ENCODE measurements at places on chromosomes 5 and 9.

- no peak for DNase-seq
These were observed 8.0 kb downstream of the GAS1 start for GRCh38 chr9:86939321-86939720.

GRCh38 chr5:75337366-75338021, 474 bp downstream of the HMGCR start:
- no peak for DNase-seq

DNA sequence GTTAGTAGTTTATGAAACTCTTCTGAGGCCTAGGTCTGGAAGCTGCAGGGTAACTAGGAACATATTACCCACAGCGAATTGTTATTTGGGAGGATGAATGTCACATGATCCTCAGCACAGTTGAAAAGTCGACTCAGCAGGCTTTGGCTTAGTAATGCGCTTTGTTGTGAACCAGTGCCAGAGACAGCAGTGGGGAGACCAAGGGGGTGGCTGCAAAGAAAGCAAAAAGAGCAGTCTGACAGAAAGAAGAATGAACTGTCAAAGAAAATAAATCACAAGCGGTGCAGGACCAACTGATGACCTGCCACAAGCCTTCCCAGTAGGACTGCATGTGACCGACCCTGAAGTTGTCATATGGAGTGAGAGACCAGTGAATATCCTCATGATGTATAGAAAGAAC, 170.0 kb downstream of the CCDC171 start:
- no peak for DNase-seq

GRCh38 chr5:80736730-80737129, 81.9 kb upstream of the DHFR start:
- DNase-seq = no peak

DNA sequence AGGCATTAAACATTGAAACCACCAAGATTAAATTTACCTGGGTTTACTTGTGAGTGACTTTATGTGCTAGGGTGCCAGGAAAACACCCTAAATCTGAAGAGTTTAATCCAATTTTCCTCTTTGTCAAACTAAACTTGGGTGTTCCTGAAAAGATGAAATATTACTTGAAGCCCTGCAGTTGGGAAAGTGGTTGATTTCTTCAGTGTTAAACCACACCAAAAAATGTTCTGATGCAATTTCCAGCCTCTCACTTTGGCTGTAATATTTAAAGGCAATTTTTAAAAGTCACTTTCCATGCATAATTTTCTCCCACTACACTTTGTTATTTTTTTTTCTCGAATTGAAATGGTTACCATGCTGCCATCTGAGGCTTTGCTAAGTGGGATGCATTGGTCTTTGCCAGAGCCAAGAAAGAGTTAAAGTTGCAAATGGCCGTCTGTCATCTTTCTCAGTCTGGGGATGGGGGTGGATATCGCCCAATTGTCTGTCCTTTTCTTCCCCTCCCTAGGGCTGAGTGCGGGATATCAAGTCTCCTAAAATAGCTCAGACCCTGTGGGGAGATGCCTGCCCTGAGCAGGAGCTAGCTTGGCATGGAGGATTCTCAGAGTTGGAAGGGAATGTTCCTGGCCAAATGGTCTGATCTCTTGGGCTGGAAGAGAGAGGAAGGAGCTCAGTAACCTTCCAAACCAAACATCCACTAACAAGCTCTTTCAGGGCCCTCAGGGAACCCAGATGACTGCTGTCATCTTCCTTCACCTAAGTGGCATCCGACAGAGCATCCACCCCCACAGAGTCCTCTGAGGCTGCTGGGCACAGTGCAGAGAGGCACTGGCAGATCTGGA, 13.6 kb upstream of the SHB start:
- DNase-seq = no peak

DNA sequence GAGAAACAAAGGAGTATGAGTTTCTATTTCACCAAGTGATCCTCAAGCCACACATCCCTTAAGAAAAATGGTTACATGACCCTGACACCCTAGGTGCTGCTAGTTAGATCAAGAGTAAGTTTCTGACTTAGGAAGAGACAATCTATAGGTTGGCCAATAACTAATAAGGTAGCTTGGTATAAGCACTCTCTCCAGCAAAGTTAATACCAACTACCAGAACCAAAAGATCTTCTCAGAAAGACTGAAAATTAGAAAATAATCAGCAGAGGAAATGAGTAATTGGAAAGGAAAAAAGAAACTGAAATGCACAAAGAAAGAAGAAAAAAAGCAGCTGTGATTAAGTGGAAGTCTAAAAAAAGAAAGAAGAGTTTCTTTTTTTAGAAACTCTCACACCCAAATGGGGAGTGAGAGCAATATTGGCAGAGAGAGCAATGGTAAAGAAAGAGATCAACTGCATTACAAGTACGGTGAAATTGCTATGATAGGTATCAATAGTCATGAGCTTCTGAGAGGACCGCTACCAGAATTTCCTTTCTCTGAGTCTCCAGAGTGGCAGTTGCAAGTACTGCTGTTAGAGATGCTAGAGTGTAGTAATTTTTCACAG, 195.5 kb downstream of the TMEM167A start:
- no peak for DNase-seq

GRCh38 chr5:21791304-21791703, 1061.8 kb downstream of the CDH12 start:
- DNase-seq = no peak

DNA sequence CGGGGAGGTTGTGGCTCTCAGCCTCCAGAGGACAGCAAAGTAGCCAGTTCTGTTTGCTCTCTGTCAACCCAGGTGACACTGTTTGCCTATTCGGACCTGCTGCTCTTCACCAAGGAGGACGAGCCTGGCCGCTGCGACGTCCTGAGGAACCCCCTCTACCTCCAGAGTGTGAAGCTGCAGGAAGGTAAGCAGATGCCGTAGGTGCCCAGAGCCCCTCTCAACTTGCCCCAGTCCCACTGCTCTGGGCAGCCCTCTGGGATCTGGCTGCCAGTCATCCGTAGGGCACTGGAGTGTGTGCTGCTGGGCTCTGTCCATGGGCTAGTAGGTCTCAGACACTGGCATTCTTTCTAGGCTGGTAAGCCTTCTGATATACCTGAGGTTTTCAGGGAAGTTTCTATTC, 59.3 kb downstream of the RGS3 start:
- no peak for DNase-seq

- DNase-seq = no peak
These were observed 400.0 kb downstream of the DEPDC1B start for GRCh38 chr5:60299944-60300343.

DNA sequence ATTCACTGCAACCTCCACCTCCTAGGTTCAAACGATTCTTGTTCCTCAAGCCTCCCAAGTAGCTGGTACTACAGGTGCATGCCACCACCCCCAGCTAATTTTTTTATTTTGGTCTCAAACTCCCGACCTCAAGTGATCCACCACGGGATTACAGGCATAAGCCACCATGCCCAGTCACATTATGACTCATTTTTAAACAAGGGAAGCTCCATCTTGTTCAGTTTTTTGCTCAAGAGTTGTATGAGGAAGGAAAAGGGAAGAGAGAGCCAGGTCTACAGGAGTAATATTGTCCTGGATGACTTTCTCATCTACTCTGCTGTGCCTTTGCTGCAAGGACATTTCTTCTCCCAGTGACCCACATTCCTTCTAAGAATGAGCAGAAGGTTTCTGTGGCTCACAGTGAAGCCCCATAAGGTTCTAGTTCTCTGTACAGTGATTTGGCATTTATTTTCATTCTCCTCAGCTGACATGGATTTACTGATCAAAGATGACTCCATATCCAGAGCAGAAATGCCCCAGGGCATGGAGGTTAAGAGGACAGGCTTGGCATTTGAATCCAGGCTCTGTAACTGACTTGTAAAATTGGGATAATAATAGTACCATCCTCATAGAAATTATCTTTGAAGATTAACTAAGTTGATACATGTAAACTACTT, 153.5 kb downstream of the CDH6 start:
- DNase-seq = no peak

DNA sequence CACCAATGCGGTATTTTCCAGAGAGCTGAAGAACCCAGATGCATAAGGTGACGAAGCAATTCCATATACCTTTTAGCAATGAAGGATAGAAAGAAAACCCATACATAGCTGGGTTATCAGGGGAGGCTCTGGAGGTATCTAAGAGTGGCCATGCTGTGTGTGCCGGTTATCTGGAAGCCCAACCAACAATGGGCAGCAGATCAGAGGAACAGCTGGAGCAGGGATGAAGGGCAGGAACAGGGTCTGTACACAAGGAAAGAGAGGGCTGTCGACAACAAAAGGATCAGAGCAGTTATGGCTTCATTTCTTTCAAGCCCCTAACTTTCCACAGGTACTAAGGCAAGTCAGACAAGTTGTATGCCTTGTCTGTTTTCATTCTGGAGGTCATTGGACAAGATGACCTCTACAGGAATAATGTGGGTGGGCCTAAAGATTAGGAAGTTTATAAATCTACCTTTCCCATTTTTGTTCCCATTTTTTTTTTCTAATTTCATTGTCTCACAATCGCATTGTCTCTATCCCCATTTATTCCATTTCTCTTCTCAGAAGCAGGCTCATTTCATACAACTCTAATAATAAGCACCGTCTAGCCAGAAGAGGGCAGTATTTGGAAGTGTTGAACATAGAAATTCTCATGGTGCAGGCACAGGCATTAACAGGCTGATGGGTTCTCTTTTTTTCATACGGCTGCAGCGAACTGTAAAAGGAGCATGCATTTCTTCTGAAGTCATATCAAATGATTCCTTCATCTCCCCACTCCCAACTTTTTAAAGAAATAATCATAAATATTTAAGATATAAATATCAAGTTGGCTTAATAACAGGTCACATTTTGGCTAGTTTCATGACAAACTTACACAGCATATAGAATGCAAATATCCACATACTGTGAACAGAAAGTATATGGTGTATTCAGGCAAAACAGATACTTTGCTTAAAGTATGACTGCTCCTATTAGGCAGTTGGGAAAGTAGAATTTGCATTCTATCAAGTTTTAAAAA, 63.5 kb downstream of the ZNF474 start:
- DNase-seq = no peak

- DNase-seq = no peak
These were observed 397.8 kb downstream of the TLE4 start for GRCh38 chr9:79969393-79970145.

DNA sequence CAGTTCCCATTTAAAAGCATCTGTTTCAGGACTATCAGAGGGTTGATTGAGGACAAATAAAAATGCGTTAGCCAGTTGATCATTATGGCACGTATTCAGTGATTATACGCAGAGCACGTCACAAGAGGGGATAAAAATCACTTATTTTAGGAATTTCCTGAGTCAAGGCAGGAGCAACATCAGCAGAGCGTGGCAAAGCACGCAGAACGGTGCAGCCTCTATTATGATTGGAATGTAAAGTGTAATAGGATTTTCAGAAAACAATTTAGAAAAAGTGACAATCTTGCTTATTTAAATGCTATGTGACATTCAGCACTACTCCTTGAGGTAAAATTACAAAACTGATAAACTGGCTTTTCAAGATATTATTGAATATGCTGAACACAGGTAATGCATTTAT, 413.6 kb upstream of the DAP start:
- no peak for DNase-seq

GRCh38 chr5:113713051-113713450, 199.6 kb downstream of the YTHDC2 start:
- DNase-seq = no peak

DNA sequence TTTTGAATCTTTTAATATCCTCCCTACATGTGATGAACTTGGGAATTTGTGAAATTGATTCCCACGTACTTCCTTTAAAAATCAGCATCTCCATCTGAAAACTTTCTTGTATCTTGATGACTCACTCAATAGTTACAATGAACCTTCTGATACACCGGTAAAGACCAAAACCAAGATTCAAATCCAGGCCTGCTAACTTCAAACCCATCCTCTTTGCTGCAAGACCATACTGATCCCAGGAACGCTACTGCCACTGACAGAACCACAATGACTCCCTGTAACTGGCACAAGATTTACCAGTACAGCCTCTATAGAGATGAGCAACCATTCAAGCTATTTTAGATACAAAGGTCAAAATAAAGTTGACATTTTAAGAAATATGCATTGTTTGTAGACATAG, 332.9 kb downstream of the DNAH5 start:
- no peak for DNase-seq

- no peak for DNase-seq
These were observed 227.6 kb upstream of the DMRT1 start for GRCh38 chr9:613771-614347.

GRCh38 chr5:125558016-125558415, 811.6 kb upstream of the ZNF608 start:
- DNase-seq = no peak

- no peak for DNase-seq
These were observed 1.7 kb downstream of the SMIM3 start for GRCh38 chr5:150780187-150780692.

- no peak for DNase-seq
These were observed 226.0 kb downstream of the SNX18 start for GRCh38 chr5:54743581-54743980.

DNA sequence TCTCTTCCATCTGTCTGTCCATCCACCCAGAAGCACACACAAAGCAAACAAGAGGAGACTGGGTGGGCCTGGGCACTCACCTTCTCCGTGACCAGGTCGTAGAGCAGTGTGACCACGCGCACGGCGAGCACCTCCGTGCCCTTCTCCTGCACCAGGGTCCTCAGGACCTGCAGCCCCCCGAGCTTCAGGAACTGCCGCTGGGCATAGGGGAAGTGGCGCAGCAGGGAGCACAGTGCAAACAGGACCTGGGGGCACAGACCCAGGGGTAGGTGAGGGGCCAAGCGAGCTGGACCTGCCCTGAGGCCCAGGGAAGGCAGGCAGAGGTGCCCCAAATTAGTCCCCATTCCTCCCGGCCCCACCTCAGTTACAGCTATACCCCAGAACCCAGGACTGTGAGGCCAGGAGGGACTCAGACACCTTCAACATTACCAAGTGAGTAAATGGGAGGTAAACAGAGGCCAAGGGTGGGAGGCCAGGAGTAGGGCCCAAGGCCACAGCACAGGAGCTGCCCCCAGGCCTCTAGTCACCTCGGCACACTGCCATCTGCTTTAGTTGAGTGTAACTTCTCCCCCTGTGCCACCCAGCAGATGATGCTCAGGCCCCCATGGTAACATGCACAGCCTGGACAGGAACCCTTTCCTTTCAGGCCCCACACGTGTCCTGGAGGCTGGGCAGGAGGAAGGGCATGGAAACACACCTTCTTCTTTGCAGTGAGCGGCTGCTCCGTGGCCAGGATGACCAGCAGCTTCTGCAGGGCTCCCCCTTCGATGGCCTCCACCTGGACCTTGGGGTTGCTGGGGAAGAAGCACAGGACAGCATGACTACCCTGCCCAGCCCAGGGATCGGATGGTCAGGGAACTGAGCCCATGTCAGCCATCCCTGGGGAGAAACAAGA, 76.2 kb upstream of the LRRTM2 start:
- no peak for DNase-seq

GRCh38 chr5:63240063-63240755, 661.6 kb downstream of the LRRC70 start:
- DNase-seq = no peak

DNA sequence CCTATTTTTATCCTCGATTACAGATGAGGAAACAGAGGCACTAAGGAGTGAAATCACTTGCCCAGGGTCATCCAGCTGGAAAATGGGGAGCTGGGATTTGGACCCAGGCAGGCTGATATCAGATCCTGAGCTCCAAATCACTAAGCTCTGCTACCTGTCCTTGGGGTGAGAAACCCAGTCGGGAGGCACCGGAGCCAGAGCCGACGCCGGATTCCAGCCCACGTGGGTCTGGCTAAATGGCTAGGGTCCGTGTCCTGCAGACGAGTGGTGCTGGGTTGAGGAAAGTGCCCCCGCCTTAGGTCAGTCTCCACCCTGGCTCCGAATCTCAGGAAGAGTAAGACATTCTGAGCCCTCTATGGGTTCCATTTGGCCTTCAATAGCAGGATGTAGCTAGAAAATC, 61.3 kb upstream of the GGTA1 start:
- no peak for DNase-seq

GRCh38 chr9:88187631-88188030, 49.4 kb upstream of the SPATA31C2 start:
- DNase-seq = no peak

Data from effector memory CD4-positive, alpha-beta T cell (primary cell).